ENCODE measurements at places on chromosomes 16 and 17.

DNA sequence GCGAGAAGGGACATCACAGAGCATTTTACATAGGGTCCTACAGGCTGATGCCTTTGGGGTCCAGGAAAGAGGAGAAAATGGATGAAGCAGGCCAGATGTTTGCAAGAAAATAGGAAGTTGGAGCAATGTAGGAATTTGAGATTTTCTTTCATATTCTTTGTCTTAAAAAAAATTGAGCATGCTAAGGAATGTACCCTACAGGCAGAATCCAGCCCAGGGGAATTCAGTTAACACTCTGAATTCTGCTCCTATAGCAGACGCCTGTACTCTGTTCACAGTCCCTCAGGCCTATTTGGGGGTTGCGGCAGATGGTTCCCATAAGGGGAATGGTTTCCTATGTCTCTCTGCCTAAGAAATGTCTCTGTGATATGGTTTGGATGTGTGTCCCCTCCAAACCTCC, 393.7 kb upstream of the C16orf82 start:
- DNase-seq: no peak

DNA sequence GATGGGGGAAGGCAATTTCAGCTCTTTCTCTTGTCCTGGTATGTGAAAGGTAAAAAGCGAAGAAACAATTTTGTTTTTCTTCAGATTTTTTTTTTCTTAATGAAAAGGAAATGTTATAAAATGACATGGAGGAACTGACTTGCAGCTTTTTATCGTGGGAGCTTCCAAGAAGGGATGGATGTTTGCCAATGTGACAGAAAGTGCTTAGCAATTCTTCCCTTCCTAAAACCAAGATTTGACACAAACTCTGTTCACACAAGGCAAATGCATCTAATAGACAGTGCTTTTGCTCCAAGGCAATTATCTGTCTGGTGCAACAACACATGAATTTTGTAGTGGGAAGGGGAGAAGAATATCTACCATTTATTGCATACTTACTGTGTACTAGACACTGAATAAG, 988.5 kb downstream of the CDH11 start:
- no peak for DNase-seq

GRCh38 chr16:57694725-57695679, at the start of gene DRC7:
TSS of gene DRC7 (plus strand) at chr16:57694806. CDS start at chr16:57697950, 3,144 bp downstream.
- DNase-seq: peak; percentile 41

DNA sequence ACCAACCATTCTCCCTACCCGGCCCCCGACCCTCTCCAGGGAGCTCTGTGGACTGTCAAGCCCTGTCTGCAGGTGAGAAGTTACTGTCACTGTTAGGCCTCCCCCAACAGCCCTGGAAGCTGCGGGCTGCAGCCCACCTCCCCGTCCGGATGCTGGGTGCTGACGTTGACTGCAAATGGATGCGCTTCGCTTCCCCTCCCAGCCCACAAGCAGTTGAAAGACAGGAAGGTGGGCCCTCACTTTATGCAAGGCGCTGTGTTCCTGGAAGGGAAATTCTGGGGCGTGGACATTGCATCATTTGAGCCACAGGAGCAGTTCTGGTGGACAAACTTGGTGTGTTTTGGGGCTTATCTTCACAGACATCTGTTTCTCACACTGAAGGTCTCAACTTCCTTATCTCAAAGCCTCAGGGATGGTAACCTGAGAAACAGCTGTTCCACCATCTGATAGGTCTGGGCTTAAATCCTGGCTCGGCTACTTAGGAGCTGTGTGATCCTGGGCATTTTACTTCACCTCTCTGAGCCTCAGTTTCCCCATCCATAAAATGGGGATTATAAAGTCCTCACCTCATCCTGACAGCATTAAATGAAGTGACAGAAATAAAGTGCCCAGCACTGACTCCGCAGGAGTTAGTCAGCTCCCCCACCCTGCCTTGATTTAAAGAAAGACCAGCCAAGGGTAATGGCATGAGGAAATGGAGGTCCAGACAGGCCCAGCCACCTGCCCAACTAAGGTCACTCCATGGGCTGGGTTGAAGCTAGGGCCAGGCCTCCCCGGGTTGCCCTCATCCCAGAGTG, 4.6 kb upstream of the DRC7 start:
- DNase-seq: no peak

GRCh38 chr16:57613514-57613913, 14.9 kb upstream of the ADGRG1 start:
- no peak for DNase-seq

DNA sequence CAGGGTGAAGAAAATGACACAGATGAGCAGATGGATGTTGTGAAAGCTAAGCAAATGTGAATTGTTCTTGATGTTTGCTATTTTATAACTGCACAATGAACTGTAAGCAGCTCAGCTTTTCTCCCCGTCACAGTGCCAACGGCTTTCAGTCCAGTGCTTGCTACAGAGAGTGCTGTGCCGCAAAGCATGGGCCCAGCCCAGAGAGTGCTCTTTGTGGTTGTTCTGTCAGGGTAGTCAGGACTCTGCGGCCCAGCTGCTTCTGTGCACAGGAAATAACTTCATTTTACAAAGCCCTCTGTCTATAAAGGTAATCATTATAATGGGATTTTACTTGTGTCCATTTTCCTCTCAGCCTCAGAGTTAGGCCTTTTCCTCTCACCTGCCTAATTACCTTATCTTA, 39.1 kb downstream of the CDRT15 start:
- no peak for DNase-seq

GRCh38 chr16:1991135-1991551, 1.4 kb downstream of the SYNGR3 start:
- DNase-seq: no peak

GRCh38 chr16:57000271-57001025, 11.1 kb downstream of the NLRC5 start:
- DNase-seq: peak; percentile 94

DNA sequence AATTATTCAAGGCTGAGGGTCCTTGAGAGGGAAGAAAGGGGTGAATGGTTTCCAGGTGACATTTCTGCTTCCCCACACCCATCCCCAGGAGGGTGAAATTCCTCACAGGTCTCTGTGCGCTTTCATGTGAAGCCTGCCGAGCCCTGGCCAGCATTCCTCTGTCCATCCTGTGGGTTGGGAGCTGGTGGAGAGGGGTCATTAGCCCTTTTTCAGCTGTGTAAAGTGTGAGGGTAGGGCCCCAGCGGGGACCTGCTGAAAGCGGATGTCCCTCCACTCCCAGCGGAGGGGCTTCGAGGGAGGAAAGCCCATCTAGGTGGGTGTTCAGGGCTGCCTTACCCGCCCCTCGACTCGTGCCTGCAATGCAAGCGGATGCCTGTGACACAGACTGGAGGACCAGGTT, 53.3 kb upstream of the DLX4 start:
- no peak for DNase-seq

GRCh38 chr17:49646391-49647255, 31.3 kb downstream of the SPOP start:
- peak; percentile 86 for DNase-seq

- DNase-seq: peak; percentile 82
Measured at GRCh38 chr17:69947027-69947759, 127.8 kb upstream of the KCNJ16 start.
